ENCODE measurements at places on chromosomes 5 and 9.

- no peak for DNase-seq
Measured at GRCh38 chr5:149121145-149121544, 20.1 kb upstream of the ABLIM3 start.

- no peak for DNase-seq
Measured at GRCh38 chr5:98066910-98067309, 706.6 kb upstream of the RGMB start.

- no peak for DNase-seq
Measured at GRCh38 chr5:141949511-141949910, 8.5 kb downstream of the PCDH12 start.

DNA sequence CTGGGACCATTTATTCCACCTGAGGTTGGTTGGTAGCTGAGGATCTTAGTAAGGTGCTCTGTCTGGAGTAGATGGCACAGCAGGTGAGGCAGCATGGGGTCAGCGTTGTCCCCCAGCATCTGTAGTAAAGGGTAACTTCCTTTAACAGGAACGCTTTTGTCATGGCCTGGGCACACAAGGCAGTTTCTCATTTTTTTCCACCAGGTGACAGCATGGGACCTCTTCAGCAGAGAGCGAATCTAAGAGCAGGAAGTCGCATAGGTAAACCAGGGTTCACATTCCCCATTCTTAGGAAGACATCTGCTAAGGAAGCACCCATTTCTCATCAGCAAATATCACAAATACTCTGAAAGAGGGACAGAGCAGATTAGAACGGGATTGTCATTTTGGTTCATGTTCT lies 56.5 kb downstream of the GPR107 start:
- DNase-seq: no peak

GRCh38 chr5:139061274-139061673 lies 136.9 kb downstream of the SIL1 start:
- DNase-seq: no peak

DNA sequence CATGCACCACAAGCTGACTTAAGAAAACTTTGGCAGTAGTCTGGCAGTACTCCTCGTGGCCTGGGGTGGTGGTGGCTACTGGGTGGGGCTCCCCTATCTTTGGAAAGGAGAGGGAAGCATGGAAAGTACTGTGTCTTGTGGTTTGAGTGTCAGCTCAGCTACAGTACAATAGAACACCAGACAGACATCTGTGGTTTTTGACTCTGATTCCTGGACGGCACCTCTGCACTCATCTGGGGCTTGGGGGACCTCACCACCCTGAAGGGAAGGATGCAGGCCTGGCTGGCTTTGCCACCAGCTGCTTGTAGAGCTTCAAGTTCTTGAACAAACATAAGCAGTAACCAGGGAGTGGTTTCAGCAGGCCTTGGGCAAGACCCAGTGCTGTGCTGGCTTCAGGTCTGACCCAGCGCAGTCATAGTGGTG lies 40.6 kb downstream of the TNFSF8 start:
- no peak for DNase-seq

GRCh38 chr5:34977934-34978613 lies 48.7 kb downstream of the DNAJC21 start:
- no peak for DNase-seq

DNA sequence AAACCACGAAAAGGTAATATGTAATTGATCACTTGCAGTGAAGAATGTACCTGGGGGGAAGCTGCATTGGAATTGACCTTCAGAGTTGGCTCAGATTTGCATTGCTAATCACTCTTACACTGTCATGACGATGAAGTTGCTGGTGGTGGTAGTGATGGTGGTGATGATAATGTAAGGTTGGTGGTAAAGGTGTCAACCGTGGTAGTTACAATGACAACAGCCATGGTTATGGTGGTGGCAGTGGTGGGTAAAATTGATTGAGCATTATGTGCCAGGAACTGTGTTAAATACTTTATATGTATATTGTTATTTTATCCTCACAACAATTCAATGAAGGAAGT lies 282.4 kb downstream of the NR3C1 start:
- DNase-seq: no peak

- DNase-seq: no peak
Measured at GRCh38 chr9:93586290-93587057, 10.1 kb downstream of the PHF2 start.

DNA sequence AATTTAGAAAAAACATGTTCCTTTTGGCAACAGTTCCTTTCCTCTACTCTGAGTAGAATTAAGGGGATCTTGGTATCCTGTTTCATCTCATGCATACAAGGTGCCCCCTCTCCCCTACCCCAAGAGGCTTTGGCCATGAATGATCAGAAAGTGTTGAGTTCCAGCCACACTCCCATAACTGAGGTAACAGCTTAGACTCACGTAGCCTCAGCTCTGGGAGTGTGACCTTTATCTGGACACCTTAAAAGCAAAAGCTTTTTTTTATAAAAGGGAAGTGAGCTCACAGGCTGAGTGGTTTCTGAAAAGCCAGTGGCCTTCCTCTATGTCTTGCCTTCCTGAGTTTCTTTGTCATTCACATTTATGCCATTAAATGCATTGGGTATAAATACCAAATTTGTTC lies 900 bp upstream of the HAVCR2 start:
- no peak for DNase-seq

- DNase-seq: no peak
Measured at GRCh38 chr5:163963881-163964280, 458.5 kb downstream of the MAT2B start.

DNA sequence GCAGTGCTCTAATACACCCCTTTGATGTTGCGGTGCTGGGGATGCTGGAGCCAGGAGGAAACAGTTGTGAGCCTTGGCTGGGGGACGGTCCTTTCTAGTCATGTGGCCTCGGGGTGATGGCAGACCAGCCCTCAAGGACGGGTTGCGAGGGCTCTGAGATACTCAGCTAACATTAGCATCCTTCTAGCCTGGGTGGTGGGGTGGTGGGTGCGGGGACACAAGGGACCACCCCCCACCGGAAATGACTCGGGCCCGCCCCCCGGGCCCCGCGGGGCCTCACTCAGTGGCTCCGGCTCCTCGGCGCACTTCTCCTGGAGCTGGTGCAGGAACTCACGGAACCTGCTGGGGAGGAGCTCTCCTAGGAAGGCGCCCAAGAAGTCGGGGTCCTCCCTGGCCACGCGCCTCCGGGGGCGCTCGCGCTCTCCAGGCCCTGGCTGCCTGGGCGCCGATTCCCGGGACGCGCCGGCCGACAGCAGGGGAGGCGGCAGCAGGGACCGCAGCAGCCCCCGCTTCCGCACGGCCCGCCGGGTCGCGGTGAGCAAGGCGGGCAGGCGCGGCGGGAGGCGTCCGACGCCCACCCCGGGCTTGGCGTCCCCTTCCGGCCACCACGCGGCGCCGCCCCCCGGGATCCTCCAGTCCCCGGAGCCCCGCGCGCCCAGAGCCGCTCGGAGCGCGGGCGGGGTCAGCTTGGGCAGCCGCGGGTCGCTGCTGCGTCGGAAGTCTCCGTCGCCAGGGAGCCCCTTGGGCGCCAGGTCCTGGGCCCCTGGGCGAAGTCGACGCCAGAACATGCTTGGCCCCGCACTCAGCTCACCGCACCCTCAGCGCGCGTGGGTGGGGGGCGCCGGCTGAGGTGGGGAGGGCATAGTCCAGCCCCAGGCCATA lies 873 bp downstream of the C9orf50 start:
- no peak for DNase-seq

GRCh38 chr5:161096581-161096980 lies 244.6 kb upstream of the ATP10B start:
- DNase-seq: no peak

- DNase-seq: no peak
Measured at GRCh38 chr5:109743041-109743531, 53.4 kb downstream of the MAN2A1 start.

- DNase-seq: no peak
Measured at GRCh38 chr5:61599370-61600122, 267.5 kb downstream of the ZSWIM6 start.

GRCh38 chr9:92327283-92327850 lies 1.6 kb downstream of the CENPP start:
- no peak for DNase-seq

DNA sequence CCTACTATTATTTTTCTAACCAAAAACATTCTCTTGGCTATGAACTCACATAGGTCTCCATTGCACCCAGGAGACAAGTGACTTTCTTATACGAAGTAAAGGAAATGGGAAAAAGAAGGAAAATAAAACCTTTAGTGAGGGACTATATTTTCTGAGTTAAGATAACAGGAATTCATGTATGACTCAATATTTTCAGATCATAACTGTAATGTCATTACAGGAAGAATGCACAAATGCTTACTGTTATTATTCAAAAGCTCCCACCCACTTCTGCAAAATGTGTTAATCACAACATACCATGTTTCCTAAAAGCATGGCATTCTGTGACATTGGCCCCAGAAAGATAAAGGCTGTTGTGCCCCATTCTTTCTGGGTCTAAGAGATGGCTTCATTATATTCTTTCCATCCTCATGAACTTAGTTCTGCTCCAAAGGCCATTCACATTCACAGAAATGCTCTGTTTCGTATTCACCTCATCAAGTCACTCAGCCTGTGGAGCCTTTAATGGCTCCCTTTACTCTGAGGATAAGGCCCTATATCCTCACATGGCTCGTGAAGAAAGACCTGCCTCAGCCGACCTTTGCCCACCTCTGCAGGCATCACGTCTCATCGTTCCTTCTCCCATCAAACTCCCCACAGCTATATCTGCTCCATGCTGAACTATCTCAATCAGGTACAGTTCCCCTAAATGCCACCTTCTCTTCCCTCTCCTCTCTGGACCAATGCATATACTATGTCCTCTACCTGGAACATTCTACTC lies 77.0 kb downstream of the ABCA1 start:
- no peak for DNase-seq
